ENCODE measurements at places on chromosomes 12 and 14.

DNA sequence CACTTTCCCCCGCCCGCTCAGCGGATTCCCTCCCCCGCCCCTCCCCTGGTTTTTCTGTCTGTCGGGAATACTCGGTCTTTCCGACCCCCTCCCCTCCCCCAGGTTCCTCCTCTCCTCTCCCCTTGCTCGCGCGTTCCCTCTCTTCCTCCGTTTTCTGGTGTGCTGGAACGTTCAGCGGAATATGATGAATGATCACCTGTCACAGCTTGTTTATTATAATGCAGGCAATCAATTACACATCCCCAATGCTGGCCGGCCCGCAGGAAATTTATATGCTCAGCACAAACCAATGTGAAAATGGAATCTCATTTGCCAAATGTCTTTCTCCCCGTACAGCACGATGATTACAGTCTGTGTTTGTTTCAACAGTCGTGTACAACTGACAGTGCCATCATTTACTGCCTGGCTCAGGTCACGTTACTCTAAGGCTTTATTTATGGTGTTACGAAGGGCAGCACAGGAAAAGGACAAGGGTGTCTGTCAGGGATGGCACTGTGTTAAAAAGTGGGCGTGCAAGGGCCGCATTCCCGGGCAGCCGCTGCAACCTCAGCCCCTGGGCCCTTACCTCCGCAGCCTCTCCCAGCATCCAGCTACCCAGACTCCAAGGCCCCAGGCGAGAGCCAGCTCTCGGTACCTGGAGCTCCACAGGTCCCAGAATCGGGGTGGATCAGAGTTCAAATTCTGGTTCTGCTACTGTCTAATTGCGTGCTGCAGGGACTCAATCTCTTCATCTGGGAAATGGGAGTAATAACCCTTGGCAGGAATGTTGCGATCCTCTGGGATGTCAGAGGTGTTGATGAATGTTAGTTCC, 24.7 kb upstream of the MAP1LC3B2 start:
- DNase-seq = no peak

GRCh38 chr14:69895109-69895508, 15.9 kb downstream of the SMOC1 start:
- no peak for DNase-seq

- no peak for DNase-seq
These were observed 480.2 kb upstream of the PRICKLE1 start for GRCh38 chr12:43069768-43070221.

DNA sequence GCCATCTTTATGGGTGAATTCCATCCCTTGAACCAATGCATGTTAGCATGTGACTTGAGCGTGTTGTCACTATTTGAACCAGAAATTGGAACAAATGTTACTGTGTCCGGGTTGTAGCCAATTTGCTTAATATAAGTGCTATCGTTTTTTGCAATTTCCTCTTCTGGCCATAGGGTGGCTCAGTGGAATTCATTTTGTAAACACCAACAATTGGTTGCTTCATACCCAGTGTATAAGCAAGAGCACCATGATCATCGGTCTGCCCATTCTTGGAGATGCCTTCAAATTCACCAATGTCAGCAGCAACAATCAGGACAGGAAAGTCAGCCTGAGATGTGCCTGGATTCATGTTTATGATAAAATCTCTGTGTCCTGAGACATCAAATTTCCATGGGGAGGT, 5.0 kb upstream of the NEDD1 start:
- DNase-seq = no peak

DNA sequence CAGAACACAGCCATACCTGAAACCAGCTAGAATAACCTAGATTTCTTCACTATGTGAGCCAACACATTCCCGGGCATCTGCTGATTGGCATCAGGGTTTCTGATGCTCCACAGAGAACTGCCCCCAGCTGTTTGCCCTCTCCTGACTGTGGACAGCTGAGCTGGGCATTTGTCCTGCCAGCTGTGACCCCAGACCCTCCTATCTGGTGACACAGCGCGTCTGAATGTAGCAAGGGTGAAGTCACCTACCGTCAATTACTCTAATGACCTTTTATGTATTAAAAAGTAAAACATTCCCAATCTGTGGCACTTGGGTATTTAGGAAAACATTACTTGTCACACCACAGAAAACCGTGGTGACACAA, 29.7 kb upstream of the SFSWAP start:
- no peak for DNase-seq

DNA sequence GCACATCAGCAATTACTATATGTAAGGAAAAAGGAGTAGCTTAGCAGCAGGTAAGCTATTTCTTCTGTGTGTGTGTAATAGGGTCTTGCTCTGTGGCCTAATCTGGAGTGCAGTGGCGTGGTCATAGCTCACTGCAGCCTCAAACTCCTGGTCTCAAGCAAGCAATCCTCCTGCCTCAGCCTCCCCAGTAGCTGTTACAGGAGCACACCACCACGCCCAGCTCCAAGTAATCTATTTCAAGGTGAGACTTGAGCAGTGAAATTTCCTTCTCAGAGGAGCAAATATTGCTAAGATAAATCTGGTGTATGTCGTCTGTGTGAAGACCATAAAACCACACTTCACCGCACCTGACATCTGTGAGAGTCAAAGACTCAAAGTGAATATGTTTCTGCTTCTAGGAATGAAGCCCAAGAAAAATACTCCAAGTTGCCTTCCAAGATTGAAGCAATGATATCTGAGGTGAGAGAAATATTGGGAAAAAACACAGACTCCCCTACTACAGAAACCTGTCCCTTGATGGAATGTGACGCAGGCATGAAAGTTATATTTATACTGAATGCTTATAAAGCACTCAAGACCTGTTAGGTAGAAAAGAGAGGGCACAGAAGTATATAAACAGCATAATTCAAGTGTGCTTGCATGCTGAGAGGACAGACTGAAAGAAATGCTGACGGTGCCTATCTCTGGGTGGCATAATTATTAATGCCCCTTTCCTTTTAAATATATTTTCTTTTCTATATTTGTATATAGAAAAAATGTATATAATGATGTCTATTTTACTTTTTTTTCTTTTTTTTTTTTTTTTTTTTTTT, 2.5 kb upstream of the SELPLG start:
- no peak for DNase-seq

- DNase-seq = no peak
These were observed 44.8 kb upstream of the FRS2 start for GRCh38 chr12:69425417-69425816.
